ENCODE measurements at places on chromosomes 6 and 20.

GRCh38 chr6:135097172-135097571, 42.5 kb upstream of the HBS1L start:
- DNase-seq = no peak

- DNase-seq = no peak
These were observed 46.7 kb downstream of the PSMB1 start for GRCh38 chr6:170506446-170506845.

- DNase-seq = peak; percentile 15
These were observed 82.8 kb downstream of the FAM83B start for GRCh38 chr6:54929245-54929909.

GRCh38 chr6:47729457-47729856, 31.1 kb downstream of the ADGRF4 start:
- no peak for DNase-seq

GRCh38 chr6:45327956-45328522, at the start of gene RUNX2:
Gene RUNX2 (plus strand): TSS chr6:45328330. CDS start chr6:45328727, 397 bp downstream.
- DNase-seq = peak; percentile 90

- DNase-seq = no peak
These were observed 169.7 kb downstream of the HAO1 start for GRCh38 chr20:7770578-7770977.

- DNase-seq = no peak
These were observed 5.2 kb downstream of the GTSF1L start for GRCh38 chr20:43721429-43722152.

DNA sequence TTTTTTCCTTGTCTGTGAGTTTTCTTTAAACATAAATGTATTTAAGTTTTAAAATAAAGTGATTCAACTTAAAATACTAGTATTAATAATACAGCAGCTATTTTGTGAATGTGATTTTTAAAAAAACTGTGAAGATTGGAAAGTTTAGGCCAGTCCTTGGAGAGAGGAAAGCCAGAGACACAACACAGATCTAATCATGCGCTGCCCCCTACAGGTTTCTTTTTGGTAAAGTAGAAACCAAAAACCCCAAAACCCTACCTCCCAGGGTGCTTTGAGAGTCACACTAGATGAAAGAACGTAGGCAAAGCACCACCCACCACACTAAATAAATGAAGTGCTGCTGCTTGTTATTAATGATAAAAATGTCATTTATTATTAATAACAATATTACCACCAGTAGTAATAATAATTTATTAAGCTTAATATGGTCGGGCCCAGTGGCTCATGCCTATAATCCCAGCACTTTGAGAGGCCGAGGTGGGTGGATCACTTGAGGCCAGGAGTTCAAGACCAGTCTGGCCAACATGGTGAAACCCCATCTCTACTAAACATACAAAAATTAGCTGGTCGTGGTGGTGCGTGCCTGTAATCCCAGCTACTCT, 33.7 kb downstream of the SLC9A8 start:
- DNase-seq = no peak

- no peak for DNase-seq
These were observed 7.7 kb upstream of the TMEM181 start for GRCh38 chr6:158552055-158552795.

GRCh38 chr6:110528930-110529325, 52.5 kb upstream of the SLC22A16 start:
- no peak for DNase-seq

DNA sequence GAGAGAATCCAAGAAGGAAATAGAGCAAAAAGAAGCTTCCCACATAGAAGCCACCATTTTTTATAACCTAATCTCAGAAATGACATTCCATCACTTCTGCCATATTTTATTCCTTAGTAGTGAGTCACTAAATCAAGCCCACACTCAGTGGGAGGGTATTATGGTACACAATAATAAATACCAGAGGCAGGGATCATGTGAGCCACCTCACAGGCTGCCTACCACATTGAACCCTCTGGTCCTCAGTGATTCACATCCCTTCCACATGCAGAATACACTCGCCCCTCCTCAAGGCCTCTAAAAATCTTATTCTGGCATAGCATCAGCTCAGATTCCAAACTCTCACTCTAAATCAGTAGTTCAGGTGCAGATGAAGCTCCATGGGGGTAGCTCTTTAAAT, 49.4 kb downstream of the TMC2 start:
- peak; percentile 39 for DNase-seq

- DNase-seq = no peak
These were observed 192.2 kb upstream of the TENT5A start for GRCh38 chr6:81944661-81945060.

DNA sequence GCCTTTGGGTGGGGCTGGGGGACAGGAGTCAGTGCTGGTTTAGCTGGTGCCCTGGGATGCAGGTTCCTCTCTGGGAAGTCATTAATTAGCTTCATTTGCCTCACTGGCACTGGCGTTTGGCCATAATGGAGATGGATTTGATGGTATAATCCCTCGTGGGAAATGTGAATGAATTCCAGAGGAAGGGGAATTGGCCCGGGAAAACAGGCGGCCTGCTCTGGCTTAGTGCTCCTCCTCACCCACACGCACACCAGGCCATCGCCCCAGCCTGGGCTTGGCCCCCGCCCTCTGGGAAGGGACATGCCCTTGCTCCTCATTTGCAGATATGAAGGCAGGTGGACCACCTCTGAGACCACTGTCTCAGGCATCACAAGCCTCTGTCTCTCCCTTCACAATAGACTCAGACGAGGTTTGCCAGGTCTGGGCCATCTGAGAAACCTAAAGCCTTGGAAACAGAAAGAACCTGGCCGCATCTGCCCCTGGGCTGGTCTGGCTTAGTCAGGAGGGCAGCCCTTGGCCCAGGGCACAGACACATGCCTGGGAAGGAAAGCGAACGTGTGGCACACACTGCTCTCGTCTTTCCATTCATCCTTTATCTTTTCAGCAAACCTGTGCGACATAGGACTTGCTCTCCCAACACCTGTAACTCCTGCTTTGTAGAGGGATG, 199.2 kb upstream of the CDH4 start:
- peak; percentile 4 for DNase-seq

DNA sequence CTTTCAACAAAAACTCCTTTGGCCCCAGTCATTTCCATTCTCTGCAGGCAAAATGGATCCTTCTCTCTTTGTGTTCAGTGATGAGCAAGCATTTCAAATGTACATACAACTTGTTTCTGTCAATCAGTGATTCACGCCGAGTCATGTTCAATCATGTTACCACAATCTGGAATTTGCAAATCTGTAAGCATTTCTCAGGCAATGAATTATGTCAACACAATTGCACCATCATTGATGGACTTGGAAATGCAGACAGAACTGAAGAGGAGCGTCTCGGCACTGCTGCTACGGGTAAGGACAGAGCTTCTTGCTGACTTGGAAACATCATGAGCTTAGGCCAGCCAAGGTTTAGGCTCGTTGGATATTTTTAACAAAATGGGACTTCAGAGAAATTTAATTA, 132.8 kb upstream of the AGPAT4 start:
- peak; percentile 80 for DNase-seq

DNA sequence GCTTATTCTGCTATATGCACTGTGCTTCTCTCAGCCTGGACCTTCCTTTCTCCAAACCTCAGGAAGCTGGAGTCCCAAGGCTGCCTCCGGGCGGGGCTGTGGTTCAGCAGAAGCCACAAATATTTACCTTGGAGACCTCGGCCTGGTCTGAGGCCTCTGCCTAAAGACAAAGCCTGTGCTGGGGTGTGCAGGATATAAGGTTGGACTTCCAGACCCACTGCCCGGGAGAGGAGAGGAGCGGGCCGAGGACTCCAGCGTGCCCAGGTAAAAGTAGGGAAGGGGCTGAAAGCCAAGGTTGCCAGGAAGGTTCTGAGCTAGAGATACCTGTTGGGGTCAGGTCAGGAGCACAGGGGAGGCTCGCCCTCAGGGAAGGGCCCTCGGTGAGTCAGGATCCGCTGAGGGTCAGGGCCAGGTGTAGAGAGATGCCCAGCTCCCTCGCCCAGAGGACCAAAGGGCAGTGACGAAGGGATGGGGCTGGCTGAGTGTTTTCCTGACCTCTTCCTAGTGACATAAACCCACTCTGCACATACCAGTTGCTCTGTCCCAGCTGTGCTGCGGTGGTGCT, at the start of gene BPIFB1:
Gene BPIFB1 (plus strand): TSS at position 224 of the 565 bp plus-strand sequence. CDS start 2,860 bp downstream, outside the sequence.
- DNase-seq = no peak
